ENCODE measurements at places on chromosomes 1 and 21.
A peak's percentile ranks its signal among the peaks of the same experiment; 100 is the strongest.

- DNase-seq, result no peak
These were observed 210.9 kb downstream of the KAZN start for GRCh38 chr1:14809191-14809981.

GRCh38 chr21:44304877-44305293 lies 5.0 kb downstream of the PFKL start:
- DNase-seq, result peak; percentile 61

DNA sequence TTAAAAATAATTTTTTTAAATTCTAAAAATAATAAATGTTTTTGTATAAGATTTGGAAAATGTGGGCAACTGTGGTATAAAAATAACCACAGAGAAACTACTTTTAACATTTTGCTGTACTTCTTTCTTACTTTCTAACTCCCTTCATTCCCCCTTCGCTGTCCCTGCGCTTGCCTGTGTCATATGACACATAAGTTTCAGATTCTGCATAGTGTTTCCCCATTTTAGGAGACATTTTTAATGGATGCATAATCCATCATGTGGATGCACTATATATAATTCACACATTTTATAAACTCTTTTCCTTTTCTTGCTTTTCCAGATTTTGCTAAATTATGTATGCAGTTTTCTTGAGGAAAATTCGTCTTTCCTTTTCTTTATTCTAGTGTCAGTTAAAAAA lies 16.3 kb downstream of the ATG4C start:
- no peak for DNase-seq

- DNase-seq, result no peak
These were observed 34.9 kb downstream of the UTP25 start for GRCh38 chr1:209862391-209863356.

- DNase-seq, result no peak
These were observed 218.6 kb upstream of the PLXNA2 start for GRCh38 chr1:208462761-208463160.

DNA sequence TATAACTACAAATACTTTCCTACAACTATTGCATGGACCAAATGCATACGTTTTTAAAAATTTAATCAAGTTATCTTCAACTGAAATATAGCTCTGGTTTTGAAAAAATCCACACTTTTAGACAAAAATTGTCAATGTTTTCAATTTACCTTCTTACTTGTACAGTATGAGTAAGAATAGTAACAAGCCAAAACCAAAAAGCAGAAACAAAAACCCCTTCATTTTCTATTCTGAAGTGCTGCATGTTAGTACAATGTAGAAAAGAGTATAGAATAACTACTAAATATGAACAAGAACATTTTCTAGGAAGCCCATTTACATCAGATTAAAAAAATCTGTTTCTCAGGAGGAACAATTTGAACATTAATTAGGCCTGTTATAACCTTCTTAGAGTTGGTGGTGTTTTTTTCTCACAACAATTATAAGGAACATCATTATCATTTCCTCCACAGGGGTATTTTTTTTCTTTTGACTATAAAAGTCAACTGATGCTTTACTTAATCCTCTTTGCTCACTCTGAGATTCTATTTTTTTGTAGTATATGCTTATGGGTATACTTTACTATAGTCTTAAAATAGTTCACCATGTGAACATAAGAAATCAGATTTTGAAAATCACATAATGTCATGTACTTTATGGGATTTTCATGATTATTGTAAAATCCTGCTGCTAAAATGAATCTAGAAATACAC lies 475.4 kb downstream of the PTBP2 start:
- no peak for DNase-seq

- no peak for DNase-seq
These were observed 38.2 kb downstream of the NME7 start for GRCh38 chr1:169329383-169329782.

DNA sequence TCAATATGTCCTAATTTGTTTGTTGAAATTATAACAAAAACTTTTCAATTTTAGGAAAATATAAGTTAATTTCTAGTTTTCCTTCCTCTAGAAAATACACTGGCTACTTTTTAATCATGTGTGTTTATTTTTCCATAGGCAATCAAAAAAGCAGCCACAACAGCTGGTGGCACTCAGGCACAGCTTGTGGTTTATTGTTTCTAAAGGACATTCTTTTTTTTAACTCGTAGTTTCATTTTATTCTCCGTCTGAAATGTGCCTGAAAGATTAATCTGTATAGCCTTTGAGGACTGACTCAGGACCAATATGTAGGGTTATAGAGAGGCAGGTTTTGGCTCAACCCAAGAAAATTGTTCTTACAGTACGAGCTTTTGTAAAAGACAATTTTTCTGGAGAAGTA lies 20.7 kb upstream of the STX12 start:
- DNase-seq, result no peak

DNA sequence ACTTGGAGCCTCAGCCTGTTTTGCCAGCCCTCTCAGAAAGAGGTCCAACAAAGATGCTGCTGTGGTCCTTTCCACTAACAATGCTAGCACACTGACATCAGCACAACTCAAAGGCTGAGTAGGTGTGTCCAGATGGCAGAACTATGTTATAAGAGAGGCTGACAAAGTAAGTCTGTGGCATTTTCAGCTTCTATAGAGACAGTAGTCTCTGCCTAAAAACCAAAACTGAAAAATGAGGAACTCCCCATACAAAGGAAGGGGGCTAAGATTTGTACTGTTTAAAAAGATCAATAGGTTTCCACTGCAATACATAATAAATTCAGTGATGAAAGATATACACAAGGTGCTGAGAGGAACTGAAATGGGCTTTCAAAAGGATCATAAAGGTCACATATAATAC lies 12.3 kb downstream of the ERO1B start:
- no peak for DNase-seq

DNA sequence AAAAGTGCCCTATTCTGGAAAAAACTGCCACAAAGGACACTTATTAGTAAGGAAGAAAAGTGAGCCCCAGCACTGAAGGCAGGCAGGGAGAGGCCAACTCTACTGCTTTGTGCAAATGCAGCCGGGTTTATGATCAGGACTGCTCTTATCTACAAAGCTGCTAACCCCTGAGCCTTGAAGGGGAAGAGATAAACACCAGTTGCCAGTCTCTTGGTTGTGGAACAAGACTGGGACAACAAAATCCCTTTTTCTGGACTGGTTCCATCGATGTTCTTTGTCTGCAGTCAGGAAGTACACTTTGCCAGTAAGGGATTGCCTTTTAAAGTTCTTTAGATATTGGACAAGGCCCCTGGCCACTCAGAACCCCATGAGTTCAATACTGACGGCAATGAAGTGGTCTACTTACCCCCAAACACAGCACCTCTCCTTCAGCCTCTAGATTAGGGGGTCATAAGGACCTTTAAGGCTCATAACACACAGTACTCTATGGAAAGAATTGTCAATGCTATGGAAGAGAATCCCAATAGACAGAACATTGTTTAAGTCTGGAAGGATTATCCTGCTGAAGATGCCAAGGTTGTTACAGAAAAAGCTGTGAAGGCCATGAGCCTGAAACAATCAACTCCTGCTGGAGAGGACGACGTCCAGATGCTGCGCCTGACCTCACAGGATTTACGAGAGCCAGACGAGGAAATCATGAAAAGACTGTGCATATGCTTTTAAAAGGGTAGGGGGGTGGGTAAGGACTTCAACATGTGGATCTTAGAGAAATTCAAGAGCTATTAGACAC lies 43.6 kb downstream of the GNB1 start:
- DNase-seq, result no peak

DNA sequence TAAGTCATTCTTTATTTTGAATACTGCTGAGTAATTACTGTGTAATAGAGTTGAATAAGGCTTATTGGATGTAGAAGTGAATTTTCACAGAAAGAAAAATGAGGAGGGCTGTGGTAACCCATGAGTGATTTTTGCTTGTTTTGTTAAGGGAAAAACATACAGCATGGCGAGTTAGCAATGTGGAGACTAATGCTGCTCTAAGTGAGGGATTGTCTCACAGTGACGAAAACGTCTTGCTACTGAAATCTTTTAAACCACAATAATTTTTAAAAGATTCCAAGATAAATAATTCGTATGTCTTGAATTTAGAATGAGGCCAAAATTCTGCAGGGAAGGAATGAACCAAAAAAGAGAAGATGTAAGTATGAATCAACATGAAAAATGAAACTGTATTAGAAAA lies 16.2 kb upstream of the PLA2G4A start:
- peak; percentile 84 for DNase-seq
